ENCODE measurements at places on chromosomes 4 and X. TPM values are rescaled to one million over a fixed set of nuclear protein-coding genes. Genes with fewer than 3 reads are reported as not detected.

DNA sequence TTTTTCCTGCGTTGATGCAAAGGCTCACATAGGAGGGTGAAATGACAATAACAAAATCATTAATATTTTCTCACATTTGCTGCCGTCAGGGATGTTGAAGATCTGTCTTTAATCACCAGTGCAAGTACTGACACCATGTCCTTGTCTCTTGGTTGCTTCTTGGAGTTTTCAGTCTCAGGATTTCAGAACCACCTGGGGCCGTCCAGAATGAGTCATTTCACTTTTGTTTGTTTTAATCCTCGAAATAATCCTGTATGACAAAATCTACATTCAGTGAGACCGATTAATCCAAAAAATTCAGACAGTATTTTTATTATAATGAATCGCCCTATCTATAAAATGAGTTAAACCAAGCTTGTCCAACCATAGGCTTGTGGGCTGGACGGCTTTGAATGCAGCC lies 47.2 kb downstream of the NEIL3 start:
- no peaks in the 10 kb centered on the region for H3K36me3 ChIP-seq
- no peaks in the 10 kb centered on the region for H3K27me3 ChIP-seq
- H3K4me1 ChIP-seq = no peaks in the 10 kb centered on the region
- DNase-seq = no peak
- no peak overlapping the region for H3K27ac ChIP-seq

DNA sequence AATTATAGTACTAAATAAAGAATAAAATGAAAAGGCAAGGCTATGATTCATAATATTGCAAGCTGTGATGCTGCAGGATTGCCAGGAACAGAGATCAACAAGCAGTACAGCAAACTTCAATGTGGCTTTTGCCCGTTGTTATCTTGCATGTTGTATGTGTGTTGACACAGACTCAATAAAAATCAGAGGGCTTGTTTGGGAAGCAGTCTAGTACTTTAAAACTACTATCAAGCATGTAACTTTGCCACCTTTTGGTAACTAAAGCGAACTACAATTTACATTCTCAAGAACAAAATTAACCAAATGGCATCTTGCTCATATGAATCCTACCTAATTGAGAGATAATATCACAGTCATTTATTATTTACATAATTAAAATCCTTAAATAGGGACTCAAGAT lies 79.8 kb upstream of the GPM6A start:
- H3K4me3 ChIP-seq = no peak overlapping the region
- no peaks in the 10 kb centered on the region for H3K27me3 ChIP-seq
- H3K27ac ChIP-seq = no peak overlapping the region
- H3K36me3 ChIP-seq = no peaks in the 10 kb centered on the region
- H3K4me1 ChIP-seq = no peaks in the 10 kb centered on the region

DNA sequence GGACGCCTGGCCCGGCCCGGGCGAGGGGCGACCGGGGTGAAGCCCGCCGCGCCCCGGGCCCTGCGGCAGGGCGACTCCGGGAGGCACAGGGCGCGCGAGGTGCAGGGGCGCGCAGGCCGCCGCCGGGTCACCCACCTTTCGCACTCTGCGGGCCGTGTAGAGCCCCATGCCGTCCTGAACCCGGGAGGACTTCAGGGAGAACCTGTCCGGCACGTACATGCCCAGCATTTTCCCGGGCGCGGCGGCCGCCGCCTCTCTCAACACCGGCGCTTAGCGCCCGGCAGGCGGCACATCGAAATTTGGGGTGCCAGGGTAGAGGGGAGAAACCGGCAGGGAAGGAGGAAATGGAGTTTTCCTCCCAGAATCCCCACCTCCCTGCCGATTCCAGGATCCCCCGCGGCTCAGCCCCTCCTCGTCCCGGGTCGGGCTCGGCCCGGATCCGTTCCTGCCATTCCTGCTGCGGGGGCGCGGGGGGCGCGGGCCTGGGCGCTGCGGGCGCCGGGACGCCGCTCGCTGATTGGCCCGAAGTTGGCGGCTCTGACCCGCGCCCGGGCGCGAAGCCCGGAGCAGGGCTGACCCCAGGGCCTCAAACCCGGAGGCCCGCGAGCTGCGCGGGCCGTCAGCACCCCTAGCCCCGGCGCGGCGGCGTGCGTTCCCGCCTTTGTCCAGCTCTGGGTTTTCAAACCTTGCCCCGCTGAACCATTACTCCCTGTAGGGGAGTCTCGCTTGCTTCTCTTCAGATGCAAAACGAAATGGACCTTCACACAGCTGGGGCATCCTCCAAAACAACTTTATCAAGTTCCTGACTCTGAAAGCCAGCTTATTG lies at the start of gene PRDM5:
PRDM5 (minus strand) TSS at position 346 of the 826 bp plus-strand sequence; CDS start at position 228, 118 bp downstream.
- peak within 1 kb of the TSS; percentile 97 for H3K4me3 ChIP-seq
- H3K36me3 ChIP-seq = peaks cover 7% of the 10 kb centered on the region
- H3K27me3 ChIP-seq = peaks cover 48% of the 10 kb centered on the region

- H3K27ac ChIP-seq = no peak overlapping the region
- H3K36me3 ChIP-seq = no peaks in the 10 kb centered on the region
- no peaks in the 10 kb centered on the region for H3K27me3 ChIP-seq
- H3K4me1 ChIP-seq = no peaks in the 10 kb centered on the region
Observed at GRCh38 chr4:158376106-158376840, 145.4 kb upstream of the RXFP1 start.

DNA sequence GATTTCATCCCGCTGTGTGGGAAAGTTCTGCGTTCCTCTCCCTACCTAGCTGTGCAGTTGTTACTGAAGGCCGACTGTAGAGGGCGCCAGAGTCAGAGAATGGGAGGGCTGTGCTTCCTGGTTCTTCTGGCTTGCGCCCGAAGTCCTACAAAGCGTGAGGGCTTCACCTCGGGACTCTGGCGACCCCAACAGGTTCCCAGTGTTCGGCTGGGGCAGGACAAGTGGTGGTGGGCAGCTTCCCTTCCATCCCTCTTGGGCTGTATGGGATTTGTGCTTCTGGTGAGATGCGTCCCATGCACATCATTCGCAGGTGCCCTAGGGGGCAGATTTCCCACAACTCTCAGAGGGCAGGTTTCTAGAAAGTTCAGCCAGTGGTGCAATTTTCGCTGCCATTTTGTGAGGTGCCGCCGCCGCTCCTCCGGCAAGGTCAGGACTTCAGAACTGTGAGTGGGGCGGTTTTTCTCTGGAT lies 27.3 kb downstream of the CT45A1 start:
- H3K36me3 ChIP-seq = no peaks in the 10 kb centered on the region
- H3K27me3 ChIP-seq = peaks cover 5% of the 10 kb centered on the region
- DNase-seq = peak; percentile 17
- no peaks in the 10 kb centered on the region for H3K4me1 ChIP-seq

The SPANXB1 gene
- not detected for total RNA-seq

DNA sequence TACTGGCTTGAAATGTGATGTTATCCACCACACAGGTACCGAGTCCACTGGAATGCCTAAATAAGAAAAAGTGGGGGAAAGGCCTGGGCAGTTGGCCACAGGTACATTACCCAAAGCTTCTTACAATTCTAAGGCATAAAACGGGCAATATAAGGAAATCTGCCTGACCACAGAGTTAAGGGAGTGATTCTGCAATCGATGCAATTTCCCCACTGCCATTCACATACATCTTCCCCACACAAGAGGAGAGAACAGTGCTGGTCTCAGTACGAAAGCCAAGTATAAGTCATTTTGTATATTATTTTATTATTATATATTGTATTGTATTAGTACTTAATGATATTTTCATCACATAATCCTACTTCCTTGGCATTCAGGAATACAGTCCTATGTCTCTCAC lies 30.6 kb downstream of the RFC1 start:
- DNase-seq = no peak
- H3K4me3 ChIP-seq = no peak overlapping the region
- peak overlapping the region; percentile 63 for H3K27ac ChIP-seq

DNA sequence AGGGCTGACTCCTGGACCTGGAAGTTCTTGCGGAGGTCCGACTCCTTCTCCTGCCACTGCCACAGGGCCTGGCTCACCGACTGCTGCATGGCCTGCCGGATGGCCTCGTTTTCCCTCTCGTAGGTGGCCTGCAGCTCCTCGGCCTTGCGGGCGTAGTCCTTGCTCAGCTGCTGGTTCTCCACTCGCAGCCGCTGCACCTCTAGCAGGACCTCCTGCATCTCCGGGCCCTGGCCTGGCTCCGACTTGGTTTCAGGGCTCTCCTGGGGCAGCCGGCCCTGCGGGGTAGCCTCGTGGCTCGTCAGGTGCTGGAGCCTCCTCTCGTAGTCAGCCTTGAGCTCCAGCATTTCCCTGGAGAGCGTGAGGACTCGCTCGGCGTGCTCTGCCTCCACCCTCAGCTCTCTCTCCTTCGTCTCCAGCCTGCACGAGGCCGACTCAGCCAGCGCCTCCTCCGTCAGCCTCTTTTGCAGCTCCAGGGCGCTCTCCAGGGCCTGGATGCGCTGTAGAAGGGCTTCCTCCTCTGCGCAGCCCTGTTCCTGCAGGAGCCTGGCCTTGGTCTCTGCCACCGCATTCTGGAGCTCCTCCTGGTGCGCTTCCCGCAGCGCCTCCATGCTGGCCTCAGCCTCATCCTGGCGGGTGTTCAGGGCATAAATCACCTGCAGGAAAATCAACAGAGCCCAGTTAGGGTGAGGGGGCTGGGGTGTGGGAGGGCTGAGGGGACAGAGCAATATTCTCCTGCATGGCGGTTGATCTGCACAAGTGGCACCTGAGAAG lies 72.2 kb downstream of the FAM184B start:
- H3K4me3 ChIP-seq = no peak overlapping the region
- H3K27ac ChIP-seq = no peak overlapping the region
- H3K36me3 ChIP-seq = no peaks in the 10 kb centered on the region
- no peak for DNase-seq
- no peaks in the 10 kb centered on the region for H3K4me1 ChIP-seq
- peaks cover 25% of the 10 kb centered on the region for H3K27me3 ChIP-seq

The BMPR1B gene
- not detected for total RNA-seq

The EXOC1L gene
- total RNA-seq = not detected

GRCh38 chrX:14173873-14174272 lies 144.2 kb upstream of the GEMIN8 start:
- H3K4me1 ChIP-seq = no peaks in the 10 kb centered on the region
- no peaks in the 10 kb centered on the region for H3K27me3 ChIP-seq
- no peak for DNase-seq
- no peaks in the 10 kb centered on the region for H3K36me3 ChIP-seq

- H3K27ac ChIP-seq = no peak overlapping the region
- H3K36me3 ChIP-seq = peaks cover 5% of the 10 kb centered on the region
- no peaks in the 10 kb centered on the region for H3K27me3 ChIP-seq
- H3K4me3 ChIP-seq = no peak overlapping the region
Observed at GRCh38 chr4:26793735-26794134, 66.9 kb upstream of the STIM2 start.

DNA sequence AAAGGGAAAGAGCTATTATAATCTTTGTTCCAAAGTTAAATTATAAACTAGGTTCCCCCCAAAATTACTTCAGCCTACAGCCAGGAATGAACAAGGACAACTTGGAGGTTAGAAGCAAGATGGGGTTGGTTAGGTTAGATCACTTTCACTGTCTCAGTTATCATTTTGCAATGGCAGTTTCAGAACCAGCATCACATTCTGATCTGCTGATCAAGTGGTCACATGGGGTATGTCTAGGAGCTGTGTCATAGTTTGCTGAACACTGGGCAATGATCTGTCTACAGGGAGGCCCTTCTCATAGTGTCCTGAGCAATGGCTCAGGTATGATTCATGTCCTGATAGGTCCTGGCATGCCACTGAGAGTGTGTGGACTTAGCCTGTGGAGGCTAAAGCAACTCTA lies 41.6 kb upstream of the XIAP start:
- no peak overlapping the region for H3K4me3 ChIP-seq
- H3K27ac ChIP-seq = no peak overlapping the region
- H3K36me3 ChIP-seq = no peaks in the 10 kb centered on the region
- H3K27me3 ChIP-seq = no peaks in the 10 kb centered on the region

The S100G gene
- not detected for total RNA-seq

DNA sequence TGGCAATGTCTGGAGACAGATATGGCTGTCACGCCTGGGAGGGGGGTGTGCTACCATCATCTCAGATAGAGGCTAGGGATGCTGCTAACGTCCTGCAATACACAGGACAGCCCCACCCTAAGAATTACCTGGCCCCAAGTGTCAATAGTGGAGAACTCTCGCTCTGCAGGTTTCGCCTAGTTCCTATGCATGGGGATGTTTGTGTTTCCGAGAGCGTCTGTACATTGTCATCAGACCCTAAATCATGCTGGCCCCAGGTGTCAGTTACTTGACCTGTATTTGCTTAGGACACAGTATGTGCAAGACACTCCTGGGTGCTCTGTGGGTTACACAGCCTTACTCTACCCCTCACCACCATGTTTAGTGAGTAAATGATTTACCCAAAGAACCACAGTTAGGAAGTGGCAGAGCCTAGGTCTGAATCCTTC lies 90.8 kb downstream of the AFF1 start:
- no peak overlapping the region for H3K4me3 ChIP-seq
- peaks cover 3% of the 10 kb centered on the region for H3K36me3 ChIP-seq
- DNase-seq = no peak
- H3K27me3 ChIP-seq = no peaks in the 10 kb centered on the region
- peaks cover 40% of the 10 kb centered on the region for H3K4me1 ChIP-seq

GRCh38 chrX:145654486-145654885 lies 163.1 kb upstream of the SLITRK2 start:
- DNase-seq = no peak
- no peaks in the 10 kb centered on the region for H3K36me3 ChIP-seq
- H3K27me3 ChIP-seq = no peaks in the 10 kb centered on the region

DNA sequence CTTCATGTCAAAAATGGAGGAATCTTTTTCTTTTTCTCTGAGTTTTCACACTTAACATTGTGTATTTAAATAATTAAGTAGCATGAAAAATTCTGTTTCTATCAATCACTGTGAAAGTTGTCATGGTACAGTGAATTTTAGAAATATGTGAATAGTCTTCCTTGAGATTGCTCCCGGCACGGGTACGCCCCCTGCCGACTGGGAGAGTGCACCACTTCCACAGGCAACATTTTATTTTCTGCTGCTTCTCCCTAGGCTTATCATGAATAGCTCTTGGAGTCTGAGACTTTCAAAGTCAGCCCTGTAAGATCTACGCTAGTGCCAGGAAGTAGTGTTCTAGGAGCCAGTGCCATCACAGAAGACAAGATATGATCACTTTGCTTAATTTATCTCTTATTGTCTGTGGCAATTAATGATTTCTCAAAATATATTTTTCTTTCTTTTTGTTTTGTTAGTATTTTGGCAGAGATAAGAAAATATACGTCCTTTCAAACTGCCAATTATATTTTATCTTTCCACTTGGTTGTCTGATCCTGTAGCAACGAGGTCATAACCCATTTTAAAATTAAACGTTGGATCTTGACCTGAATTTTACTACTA lies 763.8 kb upstream of the AADAT start:
- no peak for DNase-seq
- H3K27me3 ChIP-seq = no peaks in the 10 kb centered on the region
- no peak overlapping the region for H3K27ac ChIP-seq
- H3K4me1 ChIP-seq = no peaks in the 10 kb centered on the region

The RTL5 gene
- total RNA-seq = 2.6 TPM

DNA sequence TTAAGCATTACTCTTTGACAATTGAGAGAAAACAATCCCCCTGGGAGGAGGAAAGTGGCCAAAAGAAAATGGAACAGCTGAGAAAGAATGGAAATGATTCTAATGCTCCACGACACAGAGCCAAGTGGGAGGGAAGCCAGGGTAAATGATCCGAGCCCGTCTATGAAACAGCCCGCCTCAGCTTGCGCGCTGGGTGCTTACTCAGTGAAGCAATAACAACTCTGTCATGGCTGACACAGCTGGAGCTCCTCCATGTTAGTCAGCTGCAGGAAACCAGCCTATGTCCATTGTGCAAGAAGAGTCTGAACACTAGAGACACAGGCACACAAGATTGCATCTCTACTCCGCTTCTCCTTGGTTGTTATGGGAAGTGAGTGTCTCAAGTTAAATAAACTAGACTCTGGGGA lies 19.3 kb downstream of the NOA1 start:
- H3K36me3 ChIP-seq = no peaks in the 10 kb centered on the region
- no peaks in the 10 kb centered on the region for H3K27me3 ChIP-seq
- H3K27ac ChIP-seq = no peak overlapping the region
- H3K4me1 ChIP-seq = peaks cover 3% of the 10 kb centered on the region
- no peak for DNase-seq
- H3K4me3 ChIP-seq = no peak overlapping the region

Measured in T-helper 17 cell (primary cell).